ENCODE measurements at places on chromosomes 13 and 19.

DNA sequence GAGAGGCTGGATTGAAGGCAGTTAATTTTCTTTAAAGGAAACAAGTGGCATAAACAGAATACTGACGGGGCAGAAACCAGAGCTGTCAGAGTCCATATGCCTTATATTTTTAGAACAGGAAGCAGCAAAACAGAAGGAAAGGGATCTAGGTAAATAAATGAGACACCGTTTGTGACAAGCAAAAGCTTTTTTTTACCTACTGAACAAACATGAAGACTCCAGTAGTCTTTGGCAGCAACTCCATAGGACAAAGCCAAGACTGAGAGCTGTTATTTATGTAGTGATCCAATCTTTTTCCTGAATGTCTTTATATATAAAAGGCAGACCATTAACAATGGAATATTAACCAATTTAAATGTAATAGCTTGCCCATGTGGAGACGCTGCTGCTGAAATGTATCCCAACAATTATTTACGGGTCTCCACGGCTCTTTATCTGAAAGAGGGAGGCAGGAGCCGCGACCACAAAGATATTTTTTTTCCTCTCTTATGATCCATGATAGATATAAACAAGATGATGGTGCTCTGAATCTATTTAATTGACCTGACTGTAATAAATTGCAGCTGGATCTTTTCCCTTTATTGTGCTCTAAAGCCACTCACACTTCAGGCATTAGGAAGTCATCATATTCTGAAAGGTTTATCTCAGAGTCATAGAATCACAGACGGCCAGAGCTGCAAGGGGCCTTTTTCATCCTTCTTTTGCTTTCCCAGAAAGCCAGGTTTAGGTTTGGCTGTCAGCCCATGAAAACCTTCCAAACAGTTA, 687.8 kb downstream of the EFNB2 start:
- DNase-seq, result no peak

DNA sequence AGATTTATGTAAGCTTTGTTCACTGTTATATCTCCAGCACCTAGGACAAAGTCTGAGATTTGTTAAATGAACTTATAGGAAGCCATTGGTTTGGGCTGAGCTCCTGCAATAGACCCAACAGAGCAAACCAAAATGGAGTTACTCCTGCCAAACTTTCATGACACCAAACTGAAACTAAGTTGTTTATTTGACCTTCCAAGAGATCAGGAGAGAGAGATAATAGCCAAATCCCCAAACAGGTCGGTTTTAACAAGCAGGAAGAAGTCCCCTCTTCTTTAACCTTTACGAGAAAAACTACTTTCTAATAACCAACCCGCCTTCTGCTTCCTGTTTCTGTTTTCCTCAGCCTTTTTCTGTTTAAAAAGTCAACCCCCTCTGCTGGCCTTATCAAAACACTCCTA, 54.9 kb upstream of the ATP12A start:
- DNase-seq, result no peak

GRCh38 chr19:8399681-8400188, 9.6 kb downstream of the RAB11B start:
- no peak for DNase-seq

DNA sequence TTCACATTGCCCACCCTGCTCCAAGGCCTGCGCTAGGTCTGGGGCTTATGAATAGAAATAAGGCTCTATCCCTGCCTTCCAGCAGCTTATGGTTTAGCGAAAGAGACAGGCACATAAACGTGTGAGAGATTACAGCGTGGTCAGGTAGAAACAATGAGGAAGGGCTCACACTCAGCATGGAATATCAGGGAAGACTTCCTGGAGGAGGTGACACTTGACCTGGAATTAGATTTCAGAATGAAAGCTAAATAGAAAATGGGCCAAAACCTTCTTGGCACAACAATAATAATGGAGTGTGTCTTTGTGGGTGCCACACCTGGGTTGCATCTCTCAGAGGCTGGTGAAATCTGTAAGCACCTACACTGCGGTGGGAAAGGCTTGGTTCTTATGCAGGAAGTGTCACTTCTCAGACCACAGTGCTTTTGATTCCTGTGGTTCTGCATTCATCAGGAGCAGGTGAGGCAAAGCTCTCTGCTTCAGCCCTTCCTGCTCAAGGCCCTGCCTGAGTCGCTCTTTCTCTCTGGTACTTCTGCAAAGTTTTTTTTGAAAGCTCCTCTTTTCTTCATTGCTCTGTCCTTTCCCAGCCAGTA, 430.3 kb downstream of the ZNF536 start:
- DNase-seq, result no peak

- peak; percentile 84 for DNase-seq
Measured at GRCh38 chr13:108508263-108508662, 121.1 kb upstream of the MYO16 start.

GRCh38 chr19:18768997-18769891, 21.9 kb downstream of the COMP start:
- no peak for DNase-seq

- peak; percentile 55 for DNase-seq
Measured at GRCh38 chr13:48210178-48210577, 22.8 kb upstream of the ITM2B start.

- DNase-seq, result no peak
Measured at GRCh38 chr19:9622531-9622930, 1.5 kb upstream of the ZNF561 start.

GRCh38 chr13:106109391-106109791, 426.1 kb downstream of the EFNB2 start:
- DNase-seq, result no peak

GRCh38 chr13:112556600-112556999, 31.4 kb downstream of the TUBGCP3 start:
- DNase-seq, result no peak

- no peak for DNase-seq
Measured at GRCh38 chr13:46119883-46120614, 15.2 kb upstream of the CPB2 start.

DNA sequence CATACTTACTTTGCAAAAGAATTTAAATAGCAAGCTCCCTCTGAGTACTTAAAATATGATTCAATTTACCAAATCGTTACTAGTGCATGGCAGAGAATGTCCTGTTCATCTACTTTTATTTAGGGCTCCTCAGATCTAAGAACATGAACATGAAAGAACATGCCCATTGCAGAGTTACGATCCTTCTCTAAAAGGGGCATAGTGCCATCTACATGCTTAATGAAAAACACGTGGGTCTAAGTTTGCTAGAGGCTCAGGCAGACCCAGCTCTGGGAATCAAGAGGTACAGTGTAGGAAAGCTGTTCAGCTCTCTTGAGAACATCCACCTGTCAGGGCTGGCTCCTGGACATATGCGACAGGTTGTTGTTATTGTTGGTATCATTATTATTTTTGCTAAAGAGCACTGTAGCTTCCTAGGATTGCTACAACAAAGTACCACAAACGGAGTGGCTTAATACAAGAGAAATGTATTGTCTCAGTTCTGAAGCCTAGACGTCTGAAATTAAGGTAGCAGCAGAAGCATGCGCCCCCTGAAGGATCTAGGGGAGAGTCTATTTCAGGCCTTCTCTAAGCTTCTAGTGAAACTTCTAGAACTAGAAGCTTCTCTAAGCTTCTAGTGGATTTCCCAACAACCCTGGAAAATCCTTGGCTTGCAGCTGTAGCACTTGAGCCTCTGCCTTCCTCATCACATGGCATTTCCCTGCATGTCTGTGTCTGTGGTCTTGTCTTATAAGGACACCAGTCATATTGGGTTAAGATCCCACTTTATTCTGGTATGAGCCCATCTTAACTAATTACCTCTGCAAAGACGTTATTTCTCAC, 133.9 kb downstream of the DCT start:
- no peak for DNase-seq

DNA sequence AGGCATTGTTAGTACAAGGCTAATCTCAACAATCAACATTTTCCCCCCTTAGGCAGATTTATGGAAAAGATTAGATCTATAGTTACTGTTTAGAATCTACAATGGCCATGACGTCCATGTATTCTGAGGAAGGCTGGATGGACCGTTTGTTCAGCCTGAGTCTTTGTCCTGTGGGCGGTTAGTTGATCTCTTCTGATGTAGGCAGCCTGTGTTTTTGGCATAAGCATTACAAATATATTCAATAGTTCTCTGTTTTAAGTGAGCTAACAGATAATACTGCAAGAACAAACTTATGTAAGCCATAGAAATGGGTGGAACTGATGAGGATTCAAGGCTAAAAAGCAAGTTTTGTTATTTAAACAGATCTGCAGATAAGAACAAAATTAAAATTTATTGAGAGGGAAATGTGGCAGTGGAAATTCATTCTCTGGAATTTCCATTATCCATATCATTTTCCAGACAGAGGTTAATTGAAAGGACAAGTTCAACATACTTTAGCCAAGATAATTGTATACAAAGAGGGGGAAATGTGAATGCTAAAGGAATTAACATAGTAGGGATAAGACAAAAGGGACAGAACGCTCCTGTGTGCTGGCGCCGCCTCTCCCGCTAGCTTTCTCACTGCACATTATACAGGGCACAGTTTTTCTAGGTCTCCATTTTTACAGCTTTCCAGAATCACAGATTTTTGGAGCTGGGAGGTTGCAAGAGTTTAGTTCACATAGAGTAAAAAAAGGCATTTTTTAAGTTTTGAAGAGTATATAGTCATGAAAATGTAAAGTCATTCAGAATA, 48.6 kb downstream of the FAM124A start:
- no peak for DNase-seq

- DNase-seq, result no peak
Measured at GRCh38 chr13:103803349-103803748, 737.1 kb upstream of the SLC10A2 start.

- no peak for DNase-seq
Measured at GRCh38 chr13:98576200-98576945, 534 bp downstream of the STK24 start.

DNA sequence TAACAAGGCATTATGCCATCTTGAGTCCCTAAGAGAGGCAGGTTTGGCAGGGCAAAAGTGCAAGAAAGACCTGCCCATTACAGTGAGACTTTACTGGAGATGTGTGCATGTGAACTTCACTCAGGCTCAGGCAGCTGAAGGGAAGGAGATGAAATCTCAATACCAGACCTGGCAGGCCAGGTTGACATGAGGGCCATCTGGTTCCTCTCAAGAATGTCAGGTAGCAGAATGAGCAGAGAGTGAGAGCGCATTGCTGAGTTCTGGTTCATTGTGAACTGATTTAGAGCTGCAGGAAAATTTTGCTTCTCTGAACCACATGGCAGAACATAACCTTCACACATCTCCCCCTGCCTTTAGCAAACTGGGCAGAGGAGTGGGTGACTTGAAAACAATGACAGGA, 406.3 kb downstream of the GPC5 start:
- DNase-seq, result no peak

DNA sequence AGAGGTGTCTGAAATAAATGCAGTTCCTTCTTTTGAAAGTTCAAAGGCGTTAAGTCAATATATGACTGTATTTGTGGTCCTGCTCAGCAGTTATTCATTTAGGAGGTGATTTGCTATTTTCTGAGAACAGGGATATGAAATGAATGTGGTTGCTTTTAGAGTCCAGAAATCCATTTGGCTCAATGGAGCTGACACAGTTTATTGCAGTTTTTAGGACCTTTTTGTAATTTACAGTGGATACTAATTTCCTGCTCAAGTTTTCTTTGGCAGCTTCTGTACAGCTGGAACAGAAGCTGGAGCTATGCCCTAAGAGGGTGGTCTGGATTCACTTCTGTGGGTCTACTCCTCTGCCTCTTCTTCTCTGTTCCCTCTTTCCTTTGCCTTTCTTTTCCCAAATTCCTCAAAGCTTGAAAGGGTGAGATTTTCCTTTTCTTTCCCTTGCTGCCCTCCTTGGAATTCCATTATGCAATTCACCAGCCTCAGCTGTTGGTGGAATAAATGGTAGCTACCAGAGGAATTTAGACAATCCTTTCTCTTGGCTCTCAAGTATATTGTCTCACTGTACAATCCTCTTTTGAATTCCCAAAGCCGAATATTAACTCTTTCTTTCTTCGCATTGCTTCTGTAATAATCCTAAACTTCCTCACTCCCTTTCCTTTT, 39.9 kb downstream of the ITGBL1 start:
- no peak for DNase-seq

DNA sequence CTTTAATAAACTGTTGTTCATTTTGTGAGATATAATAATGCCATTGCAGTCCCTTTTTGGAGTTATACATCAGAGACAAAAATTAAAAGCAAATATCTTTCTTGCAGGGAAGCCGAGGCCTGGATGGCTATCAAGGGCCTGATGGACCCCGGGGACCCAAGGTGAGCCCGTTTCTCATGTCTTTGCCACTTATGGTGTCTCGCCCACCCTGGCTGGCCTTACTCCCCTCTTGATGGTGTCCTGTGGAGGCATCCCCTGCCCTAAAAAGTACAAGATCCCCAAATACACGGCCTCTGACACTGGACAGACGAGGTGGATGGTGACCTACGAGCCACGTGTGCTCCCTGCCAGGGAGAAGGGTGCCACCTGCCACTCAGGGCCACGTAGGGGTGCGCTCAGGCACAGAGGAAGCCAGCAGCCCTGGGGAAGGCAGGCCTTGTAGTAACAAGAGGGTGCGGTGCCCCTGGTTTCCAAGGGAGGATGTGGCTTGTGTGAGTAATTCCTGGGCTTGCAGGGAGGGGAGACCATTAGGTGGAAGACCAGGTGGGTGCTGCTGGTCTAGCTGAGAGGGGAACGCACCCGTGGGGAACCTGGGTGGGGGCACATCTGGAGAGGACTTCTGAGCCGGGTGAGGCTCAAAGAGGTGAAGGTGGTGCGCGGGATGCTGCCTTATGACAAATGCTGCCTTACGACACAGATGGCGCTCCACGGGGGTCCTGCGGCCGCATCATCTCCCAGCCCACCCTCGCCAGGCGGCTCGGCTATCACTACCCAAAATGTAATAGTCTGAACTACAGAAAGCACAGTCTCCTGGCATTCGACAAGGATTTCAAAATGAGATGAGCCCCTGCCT, 115.6 kb downstream of the RAB20 start:
- DNase-seq, result no peak

- no peak for DNase-seq
Measured at GRCh38 chr13:68428292-68428691, 1198.2 kb upstream of the PCDH9 start.

- no peak for DNase-seq
Measured at GRCh38 chr13:80100636-80101035, 240.3 kb downstream of the SPRY2 start.
